ENCODE measurements at places on chromosomes 16 and 17.
A peak's percentile ranks its signal among the peaks of the same experiment; 100 is the strongest.

DNA sequence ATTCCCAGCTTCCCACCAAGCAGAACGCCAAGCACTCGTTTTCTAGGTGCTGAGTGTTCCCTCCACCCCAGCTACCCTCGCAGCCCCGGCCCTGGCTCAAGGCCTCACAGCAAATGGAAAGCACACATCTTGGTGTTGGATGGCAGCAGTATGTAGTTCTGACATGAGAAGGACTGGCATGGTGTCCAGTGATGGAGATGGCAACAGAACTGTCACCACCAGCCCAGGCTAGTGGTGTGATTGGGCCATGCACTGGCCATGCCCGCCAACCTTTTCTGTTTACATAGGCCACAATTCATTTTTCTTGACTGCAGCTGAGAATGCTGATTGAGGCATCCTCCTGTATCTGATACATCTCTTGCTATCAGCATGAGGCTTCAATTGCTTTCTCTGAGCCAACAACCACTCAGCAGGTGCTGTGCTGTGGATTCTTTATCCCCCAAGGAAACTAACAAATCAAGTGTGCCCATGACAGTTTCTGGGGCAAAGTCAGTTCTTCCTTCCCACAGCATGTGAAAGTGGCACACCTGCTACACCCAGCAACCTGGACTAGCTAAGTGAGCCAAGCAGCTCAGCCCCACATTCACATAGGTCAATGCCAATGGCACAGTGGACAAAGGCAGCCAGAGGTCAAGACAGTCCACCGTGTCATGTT is 3.8 kb downstream of the SLC12A4 start:
- no peak for DNase-seq

DNA sequence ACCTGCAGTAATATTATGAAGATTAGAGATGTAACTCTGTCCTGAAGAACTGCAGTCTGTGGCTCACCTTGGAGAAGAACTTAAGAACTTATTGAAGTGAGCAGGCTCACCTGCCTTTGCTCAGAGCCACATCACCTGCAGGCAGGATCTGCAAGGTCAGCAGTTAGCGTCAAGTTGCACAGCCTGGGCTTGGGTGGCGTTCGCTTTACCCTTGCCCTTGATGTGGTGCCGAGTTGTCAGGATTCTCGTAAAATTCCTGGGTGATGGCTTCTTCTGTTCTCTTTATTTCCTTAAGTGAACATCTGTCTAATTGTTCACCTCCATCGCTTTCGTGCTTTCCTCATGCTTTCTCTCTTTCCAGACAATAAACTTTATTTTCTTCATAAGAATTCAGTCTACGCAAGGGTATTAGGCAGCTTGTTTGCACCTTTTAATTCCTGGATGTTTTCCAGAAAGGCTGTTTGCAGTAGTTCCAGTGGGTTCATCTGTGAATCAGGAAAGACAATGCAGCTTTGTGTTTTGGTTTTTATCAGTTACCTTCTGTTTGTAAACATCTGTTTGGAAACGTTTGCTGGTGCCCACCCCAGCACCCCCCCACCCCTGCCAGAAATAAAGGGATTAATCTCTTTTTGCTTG is 254.3 kb downstream of the WWOX start:
- DNase-seq: no peak

- no peak for DNase-seq
Measured at GRCh38 chr17:10907370-10907769, 69.5 kb upstream of the PIRT start.

DNA sequence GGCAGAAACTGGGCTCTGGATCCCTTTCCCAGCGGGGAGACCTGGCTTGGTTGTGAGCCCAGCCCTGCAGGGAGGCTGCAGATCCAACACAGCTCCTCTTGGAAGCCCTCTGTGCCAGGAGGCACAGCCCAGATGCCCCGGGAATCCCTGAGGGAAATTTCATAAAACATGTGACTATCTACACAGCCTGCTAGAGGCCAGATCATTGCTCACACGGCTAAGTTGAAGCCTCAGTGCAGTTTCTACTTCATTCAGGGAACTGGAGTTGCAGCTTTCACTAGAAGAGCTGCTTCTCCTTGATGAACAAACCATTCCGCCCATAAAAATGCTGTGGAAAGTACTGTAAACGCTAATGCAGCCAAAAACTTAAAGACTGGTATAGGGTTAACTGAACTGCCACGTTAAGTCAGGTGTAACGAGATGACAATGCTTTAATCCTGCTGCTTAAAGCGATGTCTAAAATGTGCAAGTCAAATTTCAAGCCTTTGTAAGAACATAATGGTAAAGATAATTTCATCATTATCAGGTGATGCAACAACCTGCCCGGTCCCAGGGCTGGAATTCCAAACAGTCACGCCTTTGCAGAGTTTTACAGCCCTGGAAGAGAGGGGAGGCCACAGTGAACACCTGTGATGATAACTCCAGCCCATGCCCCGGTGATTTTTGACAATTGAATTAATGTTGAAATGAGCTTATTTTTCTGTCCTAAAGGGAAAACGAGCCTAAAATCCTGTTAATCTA is 172.5 kb downstream of the ZFHX3 start:
- DNase-seq: no peak

DNA sequence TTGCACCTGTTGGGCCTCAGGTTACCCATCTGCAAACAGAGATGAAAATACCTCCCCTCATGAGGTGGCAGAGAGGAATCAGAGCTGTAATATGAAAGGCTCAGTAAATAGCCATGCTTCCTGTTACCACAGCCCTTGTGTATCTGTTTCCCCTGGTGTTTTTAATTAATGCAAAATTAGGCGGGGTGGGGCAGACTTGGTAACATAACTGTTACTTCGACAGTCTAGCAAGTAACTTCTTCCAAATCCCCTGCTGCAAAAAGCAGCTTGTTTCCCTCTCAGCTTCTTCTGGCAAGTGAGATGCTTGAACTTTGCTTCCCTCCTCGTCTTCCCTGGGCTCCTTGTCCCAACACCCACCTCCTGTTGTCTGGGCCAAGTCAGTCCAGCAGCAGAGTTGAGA is 381.5 kb downstream of the CPPED1 start:
- no peak for DNase-seq

DNA sequence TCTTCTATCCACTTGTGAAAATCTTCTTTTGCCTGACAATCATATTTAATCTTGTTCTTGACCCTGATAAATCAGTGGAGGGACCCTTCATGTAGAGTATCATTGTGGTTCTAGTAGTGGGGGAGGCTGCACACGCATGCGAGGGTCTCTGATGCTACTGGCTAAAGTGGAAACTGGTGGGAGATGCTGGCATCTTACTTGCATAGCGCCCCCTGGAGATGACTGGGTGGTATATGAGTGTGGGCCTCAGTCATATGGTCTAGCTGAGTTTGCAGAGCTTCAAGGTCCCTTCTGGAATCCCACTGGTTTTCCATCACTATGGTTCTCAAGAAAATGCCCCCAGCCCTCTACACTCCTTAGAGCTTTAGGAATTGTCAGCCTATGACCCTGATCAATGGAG is 236.4 kb upstream of the AXIN2 start:
- DNase-seq: peak; percentile 23

GRCh38 chr17:42274253-42274542 is 2.0 kb downstream of the STAT5B start:
- DNase-seq: no peak

DNA sequence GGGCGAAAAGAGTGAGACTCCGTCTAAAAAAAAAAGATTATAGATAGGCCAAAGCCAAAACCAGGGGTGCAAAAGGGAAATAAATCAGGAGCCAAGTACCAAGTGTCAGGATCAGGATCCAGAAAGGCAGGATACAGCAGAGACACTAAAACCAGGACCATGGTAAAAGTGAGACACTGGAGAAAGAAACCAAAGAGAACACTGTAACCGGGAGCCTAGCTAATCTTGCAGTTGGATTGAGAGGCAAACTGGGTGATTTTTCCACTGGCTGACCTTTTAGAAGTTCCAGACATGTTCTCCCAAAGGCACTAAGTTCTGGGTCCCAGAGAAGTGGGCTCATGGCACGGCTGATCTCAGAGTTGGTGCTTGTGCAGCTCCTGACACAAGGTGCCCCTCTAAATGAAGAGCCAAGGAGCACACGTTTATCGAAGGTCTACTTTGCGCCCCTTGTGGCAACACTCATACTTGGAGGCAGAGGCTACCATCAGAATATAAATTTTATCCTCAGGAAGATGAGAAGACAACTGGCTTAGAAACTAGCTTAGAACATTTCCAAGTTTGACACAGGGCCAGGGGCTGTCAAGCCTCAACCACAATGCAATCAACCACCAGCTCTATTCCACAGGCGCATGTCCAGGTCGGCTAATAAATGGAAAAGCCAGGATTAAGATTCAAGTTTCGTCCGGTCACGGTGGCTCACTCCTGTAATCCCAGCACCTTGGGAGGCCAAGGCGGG is 27.5 kb upstream of the HELZ start:
- peak; percentile 34 for DNase-seq

DNA sequence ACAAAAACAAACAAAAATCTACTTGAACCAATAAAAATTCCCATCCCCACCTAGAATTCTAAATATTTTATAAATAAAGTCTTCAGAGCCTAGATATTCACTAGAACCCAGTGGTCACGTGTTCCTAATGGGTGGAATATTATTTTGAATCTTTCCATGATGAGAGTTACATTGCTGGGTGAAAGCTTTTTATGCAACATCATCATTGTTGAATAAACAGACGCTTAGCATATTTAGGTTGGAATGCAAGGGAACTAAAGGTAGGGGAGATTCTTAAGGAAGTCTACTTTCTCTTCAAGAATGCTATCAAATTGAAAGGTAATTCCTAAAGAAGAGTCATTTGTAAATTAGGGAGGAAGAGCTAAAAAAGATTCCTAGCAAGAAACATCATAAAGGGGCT is 723.1 kb downstream of the WWOX start:
- DNase-seq: no peak

- DNase-seq: no peak
Measured at GRCh38 chr17:41116297-41116696, 1.9 kb downstream of the KRTAP4-11 start.

- peak; percentile 70 for DNase-seq
Measured at GRCh38 chr16:27383556-27384243, 18.3 kb upstream of the IL21R start.

- DNase-seq: peak; percentile 45
Measured at GRCh38 chr17:69048634-69049033, 12.1 kb downstream of the ABCA9 start.

DNA sequence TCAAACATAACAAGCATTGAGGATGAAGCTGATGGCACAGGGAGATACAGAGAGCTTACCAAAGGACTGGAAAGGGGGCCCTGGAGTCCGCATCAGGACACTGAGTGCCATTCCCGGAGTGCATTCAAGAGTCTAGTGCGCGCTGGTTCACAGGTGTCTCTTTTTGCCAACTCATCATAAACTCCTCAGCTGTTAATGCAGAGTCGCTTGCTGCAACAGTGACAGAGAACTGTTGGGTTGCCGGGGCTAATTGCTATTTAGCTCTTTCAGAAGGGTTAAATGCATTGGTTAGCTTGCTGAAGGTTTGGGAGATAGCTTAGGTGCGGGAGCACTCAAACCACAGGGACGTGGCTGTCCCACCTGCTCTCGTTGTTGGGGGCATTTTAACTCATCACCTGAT is 1091.6 kb upstream of the EEF2KMT start:
- DNase-seq: no peak

- no peak for DNase-seq
Measured at GRCh38 chr16:54434859-54435258, 148.3 kb upstream of the IRX3 start.

- no peak for DNase-seq
Measured at GRCh38 chr16:86610779-86611524, 32.6 kb downstream of the FOXL1 start.

DNA sequence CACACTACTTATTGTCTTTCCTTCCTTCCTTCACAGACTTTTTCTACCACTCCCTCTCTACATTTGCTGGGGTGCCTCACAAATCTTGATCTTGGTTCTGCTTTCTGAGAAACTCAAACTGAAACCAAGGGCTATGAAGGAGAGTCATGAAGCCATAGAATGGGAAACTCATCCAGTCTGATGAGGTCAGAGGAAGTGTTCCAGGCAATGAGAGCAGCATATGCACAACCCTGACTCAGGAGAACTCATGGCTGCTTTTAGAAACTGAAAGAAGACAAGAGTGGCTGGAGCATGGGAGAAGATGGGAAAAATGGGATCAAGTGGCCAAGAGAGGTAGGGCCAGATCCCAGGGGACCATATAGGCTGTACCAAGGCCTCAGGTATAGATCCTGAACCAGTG is 130.0 kb upstream of the TOX3 start:
- DNase-seq: no peak

- no peak for DNase-seq
Measured at GRCh38 chr16:17294856-17295255, 175.9 kb downstream of the XYLT1 start.

- peak; percentile 26 for DNase-seq
Measured at GRCh38 chr17:61221181-61221580, 178.5 kb upstream of the TBX2 start.

- no peak for DNase-seq
Measured at GRCh38 chr17:72299100-72299499, 178.3 kb downstream of the SOX9 start.

- DNase-seq: no peak
Measured at GRCh38 chr17:71329310-71330098, 791.3 kb upstream of the SOX9 start.

DNA sequence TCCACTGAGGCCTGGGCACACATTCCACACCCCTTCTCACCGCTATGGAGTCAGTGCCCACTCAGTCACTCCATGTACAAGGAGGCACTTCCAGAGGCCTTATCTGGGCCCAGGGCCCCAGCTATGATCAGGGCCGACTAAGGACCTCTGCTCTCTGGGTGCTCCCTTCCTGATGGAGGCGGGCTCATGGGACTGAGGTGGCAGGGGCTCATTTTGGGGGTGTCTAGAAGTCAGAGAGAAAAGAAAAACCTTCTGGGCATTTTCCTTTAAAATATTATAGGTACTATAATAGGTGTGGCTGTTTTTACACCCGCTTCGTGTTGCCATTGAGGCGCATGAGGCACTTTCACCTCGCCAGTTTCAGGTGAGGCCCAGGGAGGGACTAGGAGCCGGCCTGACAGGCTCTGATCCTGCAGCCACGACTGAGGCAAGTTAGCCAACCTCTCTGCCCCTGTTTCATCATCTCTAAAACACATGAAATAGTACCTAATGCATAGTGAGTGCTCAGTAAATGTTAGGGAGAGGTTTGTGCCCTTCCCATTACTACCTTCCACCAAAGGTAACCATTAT is 14.4 kb downstream of the B9D1 start:
- DNase-seq: no peak

GRCh38 chr16:87723226-87723623 is 42.6 kb downstream of the KLHDC4 start:
- DNase-seq: peak; percentile 73

- DNase-seq: peak; percentile 19
Measured at GRCh38 chr17:1724869-1725641, 551 bp downstream of the WDR81 start.

- DNase-seq: no peak
Measured at GRCh38 chr17:63819131-63819530, 8.1 kb upstream of the PSMC5 start.

- DNase-seq: no peak
Measured at GRCh38 chr17:52138350-52138749, 20.2 kb downstream of the CA10 start.

DNA sequence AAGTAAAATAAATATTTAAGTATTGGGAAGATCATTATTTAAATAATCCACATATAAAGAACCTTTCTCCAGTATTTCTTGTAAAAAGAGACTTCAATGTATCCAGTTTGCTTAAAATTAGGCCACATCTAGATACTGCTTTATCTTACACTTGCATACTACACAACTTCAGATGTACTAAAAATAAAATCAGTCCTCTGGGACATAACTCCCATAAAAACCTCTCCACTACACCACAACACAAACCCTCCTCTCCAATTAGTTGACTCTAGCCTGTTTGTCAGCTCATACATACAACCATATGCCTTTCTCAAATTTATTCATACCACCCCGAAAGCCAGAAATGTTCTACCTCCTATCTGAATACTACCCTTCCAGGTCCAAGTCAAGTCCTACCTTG is 21.6 kb downstream of the SPOP start:
- peak; percentile 27 for DNase-seq

- DNase-seq: no peak
Measured at GRCh38 chr17:29560316-29560715, 6.5 kb downstream of the ABHD15 start.
